NCI-H1048 (cell line): ENCODE measurements at places on chromosomes 4 and X.

DNA sequence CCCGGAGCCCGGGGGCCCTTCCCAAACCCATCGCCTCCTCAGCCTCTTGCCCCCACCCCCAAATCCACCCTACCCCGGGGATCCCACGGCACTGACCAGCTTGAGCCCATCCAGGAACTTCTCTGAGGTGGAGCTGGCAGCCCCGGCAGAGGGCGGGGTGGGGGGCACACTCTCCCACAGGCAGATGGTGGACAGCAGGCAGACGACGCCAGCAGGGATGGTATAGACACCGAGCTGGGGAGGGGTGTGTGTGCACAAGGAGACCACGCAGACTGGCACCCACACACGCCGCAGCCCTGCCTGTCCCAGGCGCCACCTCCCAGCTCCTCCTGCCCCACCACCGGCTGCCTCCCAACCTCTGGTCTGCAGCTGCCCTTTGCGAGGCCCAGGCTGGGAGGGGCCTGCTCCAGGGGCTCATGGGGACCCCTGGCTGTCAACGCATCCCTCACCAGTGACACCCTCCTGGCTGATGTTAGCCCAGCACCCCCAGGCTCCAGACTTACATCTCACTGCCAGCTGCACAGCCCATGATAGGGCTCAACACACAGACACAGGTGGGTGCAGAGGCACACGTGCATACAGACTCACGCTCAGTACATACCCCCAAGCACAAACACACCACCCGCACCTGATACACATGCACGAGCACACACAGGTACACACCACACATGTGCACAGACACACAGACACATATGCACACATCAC, 4.2 kb downstream of the SLC49A3 start:
- DNase-seq, result no peak

DNA sequence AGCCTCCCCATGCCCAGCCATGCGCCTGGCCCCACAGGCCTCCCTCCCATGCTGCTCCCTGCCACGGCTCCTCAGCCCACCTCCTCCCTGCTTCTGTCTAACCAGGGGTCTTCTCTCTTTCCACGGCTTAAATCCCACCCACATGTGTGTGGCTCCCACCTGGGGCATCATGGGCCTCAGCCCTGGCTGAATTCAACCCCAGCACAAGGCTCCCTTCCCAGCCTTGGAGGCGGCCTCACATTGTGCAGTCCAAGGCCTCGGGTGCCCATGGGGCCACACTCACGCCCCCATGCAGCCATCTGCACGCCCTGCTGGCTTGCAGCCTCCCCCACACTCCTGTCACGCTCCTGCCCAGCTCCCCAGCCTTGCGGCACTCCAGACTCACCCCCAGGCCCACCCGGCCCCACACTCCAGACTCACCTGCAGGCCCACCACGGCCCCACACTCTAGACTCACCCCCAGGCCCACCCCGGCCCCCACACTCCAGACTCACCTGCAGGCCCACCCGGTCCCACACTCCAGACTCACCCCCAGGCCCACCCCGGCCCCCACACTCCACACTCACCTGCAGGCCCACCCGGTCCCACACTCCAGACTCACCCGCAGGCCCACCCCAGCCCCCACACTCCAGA, 27.0 kb downstream of the MAEA start:
- no peak for DNase-seq

DNA sequence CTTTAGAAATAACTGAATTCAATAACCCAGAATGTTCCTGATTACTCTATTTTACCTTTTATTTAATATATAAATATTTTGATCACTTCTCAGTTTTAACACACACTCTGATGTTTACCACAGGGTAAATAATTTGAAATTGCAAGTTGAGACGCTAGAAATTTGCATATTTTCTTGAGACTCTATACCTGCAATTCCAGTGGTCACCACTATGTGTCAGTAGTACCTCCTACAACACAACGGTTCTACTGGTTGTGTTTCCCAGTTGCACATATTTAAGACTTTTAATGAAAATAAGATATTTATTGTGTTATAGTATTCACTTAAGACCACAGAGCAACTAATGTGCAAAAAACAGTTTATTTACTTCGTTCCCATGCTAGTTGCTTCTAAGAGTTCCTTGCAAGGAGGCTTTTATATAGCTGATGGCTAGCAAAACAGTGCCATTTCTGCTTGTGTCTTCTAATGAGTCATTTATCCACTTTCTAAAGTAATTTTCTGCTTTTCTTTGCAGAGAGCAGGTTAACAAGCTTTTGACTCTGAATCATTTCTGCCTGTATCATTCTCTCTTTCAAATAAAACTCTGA, 98.9 kb upstream of the PDLIM3 start:
- no peak for DNase-seq

DNA sequence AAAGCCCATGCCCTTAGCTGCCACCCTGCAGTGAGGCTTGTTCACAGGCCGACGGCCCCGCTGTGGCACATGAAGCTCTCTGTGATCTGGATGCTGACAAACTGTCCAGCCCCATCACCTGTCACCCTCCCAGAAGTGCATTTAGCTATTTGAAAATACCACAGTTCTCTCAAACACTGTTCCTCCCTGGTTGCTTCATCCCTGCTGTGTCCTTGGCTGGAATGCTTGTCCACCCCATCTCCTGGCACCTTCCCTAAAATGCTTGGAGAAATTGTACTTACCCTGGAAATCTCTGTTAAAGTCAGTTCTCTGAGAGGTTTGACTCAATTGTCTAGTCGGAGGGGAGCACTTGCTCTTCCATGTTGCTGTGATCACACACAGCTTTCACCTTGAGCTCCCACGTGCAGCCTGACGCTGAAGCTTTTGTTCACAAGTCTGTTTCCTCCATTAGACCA, 10.1 kb downstream of the SYNPO2 start:
- no peak for DNase-seq

DNA sequence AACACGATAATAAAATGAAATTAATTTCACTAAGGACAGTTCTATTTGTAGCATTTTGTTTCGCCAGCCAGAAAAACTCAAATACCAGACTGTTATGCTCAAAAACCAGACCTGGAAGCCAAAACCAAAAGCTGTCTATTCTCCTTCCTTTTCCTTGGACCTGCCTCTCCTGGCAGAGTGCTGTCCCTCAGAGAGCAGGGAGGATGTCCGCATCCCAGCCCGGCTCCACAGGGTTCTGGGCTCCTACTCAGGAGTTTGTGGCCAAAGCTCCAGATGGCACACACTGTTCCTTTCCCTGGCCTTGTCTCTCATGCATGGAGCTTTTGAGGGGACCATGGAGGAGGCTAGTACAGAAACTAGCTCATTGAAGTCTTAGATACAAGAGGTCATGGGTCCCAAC, 41.9 kb upstream of the C1QTNF7 start:
- no peak for DNase-seq

DNA sequence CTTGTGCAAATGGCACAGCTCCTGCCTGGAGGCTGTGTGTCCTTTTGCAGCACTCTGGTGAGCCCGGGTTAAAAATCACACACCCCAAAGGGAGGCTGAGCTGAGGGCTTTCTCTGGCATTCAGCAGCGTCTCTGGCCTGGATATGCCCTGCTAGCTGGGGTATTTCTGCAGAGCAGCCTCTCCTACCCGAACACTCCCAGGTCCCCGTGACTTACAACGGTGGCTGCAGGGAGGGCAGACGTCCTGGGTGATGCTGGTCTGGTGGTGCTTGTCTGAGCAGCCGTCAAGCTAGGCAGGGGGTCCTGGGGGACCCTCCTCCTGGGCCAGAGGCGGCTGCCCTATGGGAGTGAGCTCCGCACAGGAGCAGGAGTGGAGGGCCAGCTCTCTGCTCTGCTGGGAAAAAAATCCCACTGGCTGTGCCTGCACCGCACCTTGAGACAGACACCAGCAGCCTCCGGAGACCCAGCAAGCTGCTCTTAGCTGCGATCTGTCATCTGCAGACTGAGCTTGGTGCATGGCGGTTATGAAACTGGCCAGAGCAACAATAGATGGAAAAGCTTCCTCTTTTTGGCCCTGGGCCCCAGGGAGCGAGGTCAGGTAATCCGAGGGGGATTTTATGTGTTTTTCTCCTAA, 41.3 kb upstream of the ASMTL start:
- no peak for DNase-seq

DNA sequence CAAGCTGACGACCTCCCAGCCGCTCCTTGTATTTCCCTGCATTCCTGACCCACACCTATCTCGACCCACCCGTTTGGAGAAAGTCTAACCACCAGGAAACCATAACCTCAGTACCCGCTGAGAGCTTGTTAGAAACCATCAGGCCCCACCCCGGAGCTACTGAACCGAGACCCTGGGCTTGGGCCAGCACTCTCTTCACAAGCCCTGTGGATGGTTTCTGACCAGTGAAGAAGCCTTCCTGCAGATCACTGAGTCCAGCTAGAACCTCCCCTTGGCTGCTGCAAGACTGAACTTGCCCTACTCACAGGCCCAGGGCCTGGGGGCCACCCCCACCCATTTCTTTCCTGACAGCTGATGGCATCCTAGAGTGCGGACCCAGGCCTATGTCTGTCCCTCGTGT, 26.6 kb upstream of the ZNF185 start:
- no peak for DNase-seq

- DNase-seq, result no peak
Observed at GRCh38 chr4:112111306-112111705, 33.9 kb upstream of the FAM241A start.

GRCh38 chrX:47817421-47817820, 19.3 kb upstream of the ZNF81 start:
- no peak for DNase-seq

- DNase-seq, result no peak
Observed at GRCh38 chr4:9847968-9848748, 66.7 kb downstream of the DRD5 start.

GRCh38 chrX:12741416-12741815, 49.8 kb upstream of the PRPS2 start:
- no peak for DNase-seq

- no peak for DNase-seq
Observed at GRCh38 chr4:87337361-87337760, 14.7 kb upstream of the HSD17B13 start.

GRCh38 chrX:45479196-45479834, 278.6 kb upstream of the DIPK2B start:
- no peak for DNase-seq

GRCh38 chr4:64402684-64403083, 6.6 kb downstream of the TECRL start:
- DNase-seq, result no peak

- no peak for DNase-seq
Observed at GRCh38 chr4:15402974-15403373, 24.9 kb upstream of the C1QTNF7 start.

GRCh38 chr4:118742050-118742449, 56.9 kb downstream of the METTL14 start:
- DNase-seq, result no peak

- DNase-seq, result no peak
Observed at GRCh38 chrX:10502961-10503360, 117.4 kb downstream of the MID1 start.

DNA sequence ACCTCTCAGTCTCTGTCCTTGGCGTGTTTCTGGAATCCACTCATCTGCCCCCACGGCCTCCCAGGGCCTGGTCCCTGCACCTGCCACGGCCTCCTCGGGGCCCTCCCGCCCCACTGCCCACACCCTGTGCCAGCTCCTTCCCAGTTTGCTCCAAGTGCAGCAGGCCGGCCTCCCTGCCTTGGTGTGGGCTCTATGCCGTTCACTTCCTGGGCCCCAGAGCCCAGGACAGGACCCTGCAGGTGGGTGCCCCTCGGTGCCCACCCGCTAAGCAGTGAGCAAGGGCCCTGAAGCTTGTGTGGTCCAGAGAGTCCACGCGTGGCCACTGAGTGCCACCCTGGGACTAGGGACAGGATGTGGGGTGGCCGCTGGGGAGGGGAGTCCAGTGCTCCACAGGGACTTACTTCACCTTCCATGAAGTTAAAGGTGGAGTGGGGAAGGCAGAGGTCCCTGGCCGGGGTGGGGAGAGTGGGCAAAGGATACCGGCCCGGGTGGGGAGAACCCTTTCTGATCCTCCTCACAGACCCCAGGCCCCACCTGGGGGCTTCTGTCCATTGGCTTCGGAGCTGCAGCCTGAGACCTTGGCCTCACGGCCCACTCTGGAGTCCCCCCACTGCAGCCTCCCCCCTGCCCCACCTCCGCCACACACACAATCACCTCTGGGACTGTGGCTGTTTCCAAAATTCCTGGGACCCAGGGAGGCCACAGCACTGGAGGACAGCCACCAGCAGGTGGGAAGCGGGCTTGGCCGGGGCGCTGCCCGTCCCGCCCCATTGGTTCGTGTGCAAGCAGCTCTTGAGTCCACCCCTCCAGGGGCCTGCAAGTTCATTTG, 60.0 kb upstream of the NKX1-1 start:
- no peak for DNase-seq

DNA sequence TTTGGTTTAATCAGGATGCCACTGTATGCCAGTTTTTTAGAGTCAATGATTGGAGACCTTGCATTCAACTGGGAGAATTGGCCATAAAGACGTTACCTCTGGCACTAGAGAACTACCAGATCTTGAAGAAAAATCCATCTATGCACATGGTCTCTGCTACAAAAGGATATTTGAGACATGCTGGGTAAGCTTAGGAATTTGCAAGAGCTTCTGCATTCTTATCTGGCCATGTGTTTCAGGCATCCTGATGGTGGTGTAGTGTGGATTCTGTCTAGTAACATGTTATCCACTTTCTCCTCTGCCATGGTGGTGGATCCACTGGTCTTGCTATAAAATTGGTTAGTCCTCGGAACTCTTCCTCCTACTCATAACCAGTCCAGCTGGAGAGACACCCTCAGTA, 185.3 kb upstream of the WDFY3 start:
- DNase-seq, result no peak

GRCh38 chr4:60266505-60266904, 933.6 kb upstream of the ADGRL3 start:
- no peak for DNase-seq

GRCh38 chr4:28360681-28361080, 1500.0 kb downstream of the STIM2 start:
- DNase-seq, result no peak

DNA sequence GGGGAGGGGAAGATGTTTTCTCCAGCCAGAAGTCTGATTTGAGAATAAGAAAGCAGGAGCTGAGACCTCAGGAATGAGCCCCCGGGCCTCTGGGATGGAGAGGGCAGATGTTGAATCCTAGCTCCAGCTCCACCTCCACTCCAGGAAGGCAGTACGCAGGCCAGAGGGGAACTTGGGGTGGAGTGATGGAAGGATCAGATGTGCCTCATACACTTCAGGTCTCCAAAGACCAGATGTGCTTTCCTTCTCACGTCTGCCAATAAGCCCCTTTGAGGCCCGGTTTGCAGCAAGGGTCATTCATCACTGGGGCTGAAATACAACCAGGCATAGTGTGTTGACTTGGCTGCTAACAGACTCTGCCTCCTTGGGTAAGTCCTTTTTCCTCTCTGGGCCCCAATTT, 28.1 kb downstream of the STARD8 start:
- DNase-seq, result no peak

DNA sequence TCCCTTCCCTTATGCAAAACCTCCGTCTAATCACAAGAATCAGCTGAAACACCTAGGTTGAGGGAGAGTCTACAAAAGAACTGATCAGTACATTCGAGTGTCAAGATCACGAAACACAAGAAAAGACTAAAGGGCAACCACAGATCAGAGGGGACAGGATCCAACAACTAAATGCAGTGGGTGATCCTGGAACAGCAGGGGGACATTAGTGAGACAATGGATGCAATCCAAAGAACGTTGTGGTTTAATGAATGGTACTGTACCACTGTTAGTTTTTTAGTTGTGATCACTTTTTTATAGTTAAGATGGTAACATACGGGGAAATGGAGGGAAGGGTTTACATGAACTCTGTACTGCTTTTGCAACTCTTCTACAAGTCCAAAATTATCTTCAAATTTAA, 79.2 kb downstream of the RELL1 start:
- DNase-seq, result no peak

- no peak for DNase-seq
Observed at GRCh38 chrX:44447214-44447613, 95.4 kb downstream of the FUNDC1 start.
